ENCODE measurements at places on chromosomes 1 and 21.
A peak's percentile ranks its signal among the peaks of the same experiment; 100 is the strongest.

- no peak for DNase-seq
Measured at GRCh38 chr1:247452447-247453039, 5.4 kb downstream of the OR2B11 start.

DNA sequence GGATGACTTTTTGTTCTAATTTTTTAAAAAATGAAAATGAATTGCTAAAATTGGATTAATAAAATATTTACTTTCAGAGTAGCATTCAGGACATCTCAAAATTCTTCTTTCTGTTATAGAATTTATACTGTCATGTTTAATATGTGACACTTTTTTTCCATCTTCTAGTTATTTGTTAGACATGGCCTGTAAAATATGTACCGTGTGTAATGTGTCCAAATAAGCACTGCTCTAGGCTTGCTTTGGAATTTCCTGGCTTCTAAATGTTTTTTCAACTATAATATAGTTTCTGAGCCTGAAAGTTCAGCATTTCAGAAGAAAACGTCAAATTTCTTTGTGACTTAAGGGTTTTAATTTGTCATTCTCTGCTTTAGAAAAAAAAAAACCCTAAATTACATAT, 243.6 kb downstream of the DNM3 start:
- no peak for DNase-seq

- no peak for DNase-seq
Measured at GRCh38 chr1:152880907-152881306, 2.8 kb downstream of the SMCP start.

- DNase-seq, result no peak
Measured at GRCh38 chr1:68197461-68197860, 34.9 kb downstream of the WLS start.

DNA sequence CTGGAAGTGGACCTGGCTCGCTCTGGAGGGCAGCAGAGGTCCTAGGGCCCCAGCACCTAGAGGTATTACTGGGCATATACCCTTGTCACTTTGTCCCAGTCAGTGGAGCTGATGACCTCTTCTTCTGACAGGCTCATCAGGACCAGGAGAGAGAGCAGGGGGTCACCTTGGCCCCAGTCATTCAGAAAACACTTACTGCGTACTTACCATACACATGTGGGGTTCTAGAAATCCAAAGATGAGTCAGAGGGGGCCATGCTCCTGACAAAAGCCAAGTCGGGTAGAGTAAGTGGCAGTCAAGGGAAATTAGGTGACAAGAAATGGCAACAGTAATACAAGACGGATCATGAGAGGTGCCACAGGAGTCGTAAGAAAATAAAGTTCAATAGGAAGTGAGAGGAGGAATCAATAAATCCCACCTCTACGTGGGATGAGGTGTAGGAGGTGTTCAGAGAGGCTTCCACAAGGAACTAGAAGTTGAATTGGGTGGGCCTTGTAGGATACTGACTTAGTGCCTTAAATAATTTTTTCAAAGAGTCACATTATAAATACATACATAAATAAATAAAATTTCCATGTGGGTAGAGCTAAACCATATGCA, 6.8 kb downstream of the KCNC4 start:
- no peak for DNase-seq

DNA sequence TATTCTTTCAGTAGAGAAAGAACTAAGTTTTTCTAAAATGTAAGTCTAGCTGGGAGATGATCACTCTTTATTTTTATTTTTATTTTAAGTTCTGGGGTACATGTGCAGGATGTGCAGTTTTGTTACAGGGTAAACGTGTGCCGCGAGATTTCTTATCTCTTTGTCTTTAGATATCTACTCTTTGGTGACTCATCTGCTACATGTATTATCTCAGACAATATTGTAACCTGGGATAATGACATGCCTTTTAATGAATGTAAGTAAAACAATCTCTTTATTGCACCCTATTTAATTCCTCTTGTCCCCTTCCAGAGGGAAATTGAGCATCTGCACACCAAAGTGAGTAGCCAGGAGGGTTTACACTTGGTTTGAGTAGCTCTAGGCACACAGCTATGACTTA, 9.4 kb downstream of the CR2 start:
- no peak for DNase-seq

DNA sequence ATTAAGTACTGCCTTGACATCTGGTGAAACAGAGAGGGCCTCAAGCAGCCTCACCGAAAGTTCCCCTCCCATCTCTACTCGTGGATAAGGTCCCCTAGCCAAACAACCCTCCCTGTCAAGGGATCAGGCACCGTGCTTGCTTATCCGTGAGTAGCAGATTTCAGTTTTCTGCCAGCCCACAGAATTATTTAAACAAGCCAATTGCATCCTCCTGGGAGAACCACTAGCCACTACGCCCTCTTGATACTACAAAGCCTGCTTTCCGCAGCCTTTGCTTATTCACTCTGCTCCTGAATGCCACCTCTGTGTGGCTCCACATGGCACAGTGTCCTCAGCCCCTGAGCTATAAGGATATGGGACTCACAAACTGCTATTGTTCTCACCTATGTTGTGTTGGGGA, 5.9 kb upstream of the TFF2 start:
- DNase-seq, result no peak

GRCh38 chr1:180186831-180187230, 32.2 kb downstream of the QSOX1 start:
- DNase-seq, result no peak

GRCh38 chr1:212981571-212982328, 31.4 kb downstream of the VASH2 start:
- DNase-seq, result no peak

- DNase-seq, result no peak
Measured at GRCh38 chr1:234659538-234659937, 49.6 kb upstream of the IRF2BP2 start.

DNA sequence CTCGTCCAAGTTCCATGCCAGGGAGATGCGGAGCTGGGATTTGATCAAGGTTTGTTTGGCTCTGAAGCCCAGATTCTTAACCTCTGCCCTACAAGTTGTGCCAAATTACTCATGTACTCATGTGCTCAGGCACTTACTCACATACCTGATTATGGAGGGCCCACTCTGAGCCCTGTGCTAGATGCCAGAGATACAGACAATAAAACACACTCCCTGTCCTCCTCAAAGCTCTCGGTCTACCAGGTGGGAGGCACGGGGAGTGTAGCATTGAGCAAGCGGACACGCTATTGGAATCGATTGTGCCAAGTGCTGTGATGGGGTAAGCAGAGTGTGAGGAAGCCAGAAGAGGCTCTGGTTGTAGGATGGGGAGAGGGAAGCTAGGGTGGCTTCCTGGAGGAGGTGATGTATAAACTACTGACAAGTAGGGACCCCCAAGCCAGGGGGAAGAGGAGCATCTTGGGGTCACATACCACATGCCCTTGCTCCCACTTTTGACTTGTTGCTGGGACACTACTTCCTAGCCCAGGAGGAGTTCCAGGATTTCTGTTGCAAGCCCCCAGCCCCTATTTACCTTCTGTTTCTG, 49.8 kb upstream of the IFNLR1 start:
- DNase-seq, result no peak

GRCh38 chr1:33039840-33040239, 3.2 kb upstream of the AK2 start:
- DNase-seq, result no peak

DNA sequence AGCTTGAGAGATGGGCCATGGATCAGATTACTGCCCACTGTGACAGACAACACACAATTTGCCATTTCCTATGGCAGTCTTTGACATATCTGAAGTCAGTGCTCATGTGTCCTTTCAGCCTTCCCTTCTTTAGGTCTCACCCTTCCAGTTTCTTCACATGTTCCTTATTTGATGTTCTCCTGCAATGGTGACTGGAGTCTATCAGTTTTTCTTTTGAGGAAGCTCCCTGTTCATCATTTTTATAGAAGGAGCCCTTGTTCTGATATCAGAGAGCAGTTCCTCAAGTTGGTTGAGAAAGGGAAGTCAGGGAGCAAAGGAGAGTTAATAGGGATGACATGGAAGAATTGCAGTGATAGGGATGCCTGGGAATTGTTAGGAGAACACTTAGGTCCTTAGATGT, 42.2 kb downstream of the DISC1 start:
- no peak for DNase-seq

DNA sequence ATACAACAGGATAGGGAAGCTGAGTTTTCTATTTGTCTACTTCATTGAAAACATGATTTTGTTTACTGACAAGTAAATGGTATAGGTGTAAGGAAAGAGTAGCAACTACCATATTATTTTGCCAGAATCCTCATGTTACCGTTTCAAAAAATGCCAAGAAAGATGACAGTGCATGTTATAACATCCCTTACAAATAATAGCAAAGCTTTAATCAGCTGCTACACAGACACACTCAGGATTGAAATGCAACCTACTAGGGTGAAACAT, 331.5 kb downstream of the CHRM3 start:
- DNase-seq, result no peak

DNA sequence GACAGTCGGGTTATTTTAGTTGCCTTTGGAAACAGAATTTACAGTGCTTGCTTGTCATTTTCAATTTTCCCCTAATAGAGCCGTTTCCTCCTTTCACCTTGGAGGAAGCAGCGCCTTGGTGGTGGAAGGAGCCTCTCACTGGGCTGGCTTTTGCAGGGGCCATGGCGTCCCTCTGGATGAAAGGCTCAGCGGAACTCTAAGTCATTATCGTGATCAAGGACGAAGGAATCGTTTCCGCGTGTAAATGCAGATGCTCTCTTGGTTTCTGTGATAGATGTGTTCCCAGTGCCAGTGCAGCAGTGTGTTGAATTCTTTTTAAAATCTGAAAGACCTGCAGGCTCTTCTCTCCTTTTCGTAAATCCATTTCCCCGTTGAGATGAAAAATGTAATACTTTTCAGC, 126.2 kb upstream of the LMO4 start:
- no peak for DNase-seq

- DNase-seq, result no peak
Measured at GRCh38 chr1:147409886-147410285, 131.4 kb upstream of the BCL9 start.

DNA sequence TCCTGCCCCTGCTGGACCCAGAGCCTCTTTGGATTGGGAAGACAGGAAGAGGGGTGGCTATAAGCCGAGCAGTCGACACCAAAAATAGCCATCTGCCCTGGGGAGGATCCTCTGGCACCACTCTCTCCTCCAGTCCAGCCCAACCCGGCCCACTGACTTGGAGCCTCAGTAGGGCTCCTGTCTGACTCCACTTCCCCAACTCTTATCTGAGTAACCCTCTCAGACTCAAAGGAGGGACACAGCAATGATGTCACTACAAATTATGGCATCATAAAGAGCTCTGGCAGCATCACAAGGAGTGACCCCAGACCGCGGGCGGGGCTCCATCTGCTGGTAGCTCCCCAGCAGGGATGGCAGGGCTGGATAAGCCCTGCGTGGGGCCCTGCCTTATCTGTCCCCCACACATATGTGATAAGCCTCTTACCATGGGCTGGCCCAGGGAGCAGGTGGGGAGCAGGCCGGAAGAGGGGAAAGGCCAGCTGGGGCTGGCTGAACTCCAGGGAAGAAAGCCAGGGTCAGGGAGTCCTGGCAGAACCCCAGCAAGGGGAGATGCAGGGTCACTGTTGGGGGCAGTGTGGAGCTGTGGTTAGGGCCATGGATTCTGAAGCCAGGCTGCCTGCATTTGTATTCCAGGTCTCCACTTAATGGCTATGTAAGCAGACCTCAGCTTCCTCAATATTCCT, 4.6 kb upstream of the SLC6A9 start:
- no peak for DNase-seq

DNA sequence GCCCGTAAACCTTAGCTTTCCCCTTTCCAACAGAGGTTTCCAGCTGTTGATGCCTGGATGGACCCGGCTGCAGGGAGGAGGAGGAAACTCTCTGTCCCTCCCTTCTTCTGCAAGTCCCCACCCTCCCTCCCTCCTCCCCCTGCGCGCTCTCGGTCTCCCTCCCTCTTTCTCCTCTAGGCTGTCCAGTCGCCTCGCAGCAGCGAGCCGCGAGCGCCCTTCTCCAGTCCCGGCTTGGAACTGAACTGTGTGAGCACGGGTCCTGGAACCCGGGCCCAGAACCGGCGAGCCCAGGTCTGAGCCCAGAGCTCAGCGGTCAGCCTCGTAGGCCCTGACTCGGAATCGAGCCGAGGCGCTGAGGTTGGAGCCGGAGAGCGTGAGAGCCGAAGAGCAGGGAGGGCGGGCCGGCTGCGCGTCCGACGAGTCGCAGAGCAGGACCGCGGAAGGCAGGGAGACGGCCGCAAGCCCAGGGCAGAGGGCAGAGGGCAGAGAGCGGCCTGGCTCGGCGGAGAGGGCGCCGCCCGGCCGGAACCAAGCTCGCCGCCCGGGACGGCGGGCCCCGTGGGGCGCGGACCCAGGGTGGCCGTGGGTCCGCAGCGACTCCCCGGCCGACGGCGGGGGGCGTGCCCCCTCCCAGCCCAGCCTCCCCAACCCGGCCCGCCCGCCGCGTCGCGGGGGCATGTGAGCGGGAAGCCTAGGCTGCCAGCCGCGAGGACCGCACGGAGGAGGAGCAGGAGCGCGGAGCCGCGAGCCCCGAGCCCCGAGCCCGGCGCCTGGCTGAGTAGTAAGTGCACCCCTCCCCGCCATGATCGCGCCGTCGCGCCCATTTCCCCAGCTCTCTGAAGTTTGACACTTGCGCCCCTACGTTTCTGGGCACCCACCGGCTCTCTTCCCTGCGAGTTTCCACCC, at the start of gene SOX13:
SOX13 (plus strand) TSS at position 185 of the 906 bp plus-strand sequence. CDS start 39,801 bp downstream, outside the sequence.
- peak; percentile 64 for DNase-seq

DNA sequence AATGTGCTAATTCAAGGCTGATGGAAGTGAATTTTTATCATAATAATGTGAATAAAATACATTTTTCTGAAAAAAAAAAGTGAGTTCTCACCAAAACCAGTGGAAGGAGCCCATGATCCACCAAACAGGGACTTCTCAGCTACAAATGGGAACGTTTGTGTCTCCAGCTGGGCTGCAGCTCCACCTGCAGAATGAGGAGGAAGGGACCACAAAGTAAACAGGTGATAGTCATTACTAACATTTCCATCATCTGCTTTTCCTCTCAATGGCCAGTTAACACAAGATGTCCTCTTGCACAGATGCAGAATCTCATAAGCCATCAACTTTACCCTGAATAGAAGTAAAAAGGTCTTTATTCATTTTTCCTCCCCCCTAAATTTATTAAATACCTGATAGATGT, 246.2 kb downstream of the MRPL39 start:
- DNase-seq, result no peak

GRCh38 chr1:175572932-175573868, 170.2 kb downstream of the TNR start:
- DNase-seq, result no peak

Measured in NCI-H1436 treated with DMSO at 0.1 percent for 48 hours (cell line).